ENCODE measurements at places on chromosomes 1 and 21. TPM values are rescaled to one million over a fixed set of nuclear protein-coding genes. Genes with fewer than 3 reads are reported as not detected.
A peak's percentile ranks its signal among the peaks of the same experiment; 100 is the strongest.

CYP4A22 gene
- 0.10 TPM for polyA plus RNA-seq

TAS1R3 gene
- 0.49 TPM for polyA plus RNA-seq

ZRANB2 gene
- polyA plus RNA-seq, result 177 TPM

DIRAS3 gene
- polyA plus RNA-seq, result 2.6 TPM

NEXN gene
- 43.2 TPM for polyA plus RNA-seq

LCE1E gene
- polyA plus RNA-seq, result not detected

KCNAB2 gene
- 7.7 TPM for polyA plus RNA-seq

EPB41 gene
- 53.0 TPM for polyA plus RNA-seq

ST6GALNAC3 gene
- polyA plus RNA-seq, result 41.8 TPM

ATAD3C gene
- polyA plus RNA-seq, result 3.6 TPM

MYBPH gene
- 0.13 TPM for polyA plus RNA-seq

OR2T35 gene
- polyA plus RNA-seq, result not detected

C1orf21 gene
- polyA plus RNA-seq, result 43.4 TPM

- DNase-seq, result no peak
Measured at GRCh38 chr1:198907423-198907746, 268.5 kb downstream of the PTPRC start.

DNA sequence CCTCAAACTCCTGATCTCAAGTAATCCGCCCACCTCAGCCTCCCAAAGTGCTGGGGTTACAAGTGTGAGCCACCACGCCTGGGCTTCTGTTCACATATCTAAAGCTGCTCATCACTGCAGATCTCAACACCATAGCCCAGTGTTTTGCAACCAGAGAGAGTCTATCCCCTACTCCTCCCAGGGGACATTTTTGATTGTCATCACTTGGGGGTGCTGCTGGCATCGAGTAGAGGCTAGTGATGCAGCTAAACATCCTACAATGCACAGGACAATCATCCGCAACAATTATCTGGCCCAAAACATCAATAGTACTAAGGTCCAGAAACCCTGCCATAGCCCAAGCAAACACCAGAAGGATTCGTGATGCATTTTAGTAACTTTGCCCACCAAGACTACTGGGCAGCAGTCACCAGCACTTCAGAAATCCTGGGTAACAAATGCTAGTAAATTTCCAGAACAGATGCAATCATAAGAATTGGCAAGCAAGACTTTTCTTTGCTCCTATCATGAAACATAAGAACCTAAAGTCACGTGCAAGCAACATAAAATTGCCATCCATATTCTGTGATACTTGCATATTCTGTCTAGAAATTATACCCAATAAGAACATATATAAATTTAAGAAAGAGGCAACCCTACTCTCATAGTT is 159.2 kb downstream of the APP start:
- DNase-seq, result no peak

GRCh38 chr1:223057569-223058093 is 85.4 kb downstream of the TLR5 start:
- DNase-seq, result no peak

DNA sequence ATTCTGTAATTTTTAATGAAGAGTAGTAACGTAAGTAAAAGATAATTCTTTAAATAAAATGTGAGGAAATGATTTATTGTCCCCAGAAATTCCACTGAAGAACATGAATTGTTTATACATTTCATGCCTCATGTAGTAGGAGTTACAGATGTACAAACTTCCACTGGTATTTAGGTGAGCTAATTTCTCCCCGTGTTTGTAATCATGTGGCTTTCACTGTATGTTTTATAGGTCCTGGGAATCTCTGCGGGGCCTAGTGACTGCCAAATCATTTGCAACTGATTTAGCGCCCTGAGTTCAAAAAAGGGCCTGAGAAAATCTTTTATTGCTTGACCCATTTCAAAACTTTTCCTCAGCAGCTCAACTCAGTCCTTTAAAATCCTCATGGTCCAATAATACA is 30.5 kb upstream of the FASLG start:
- DNase-seq, result no peak

DNA sequence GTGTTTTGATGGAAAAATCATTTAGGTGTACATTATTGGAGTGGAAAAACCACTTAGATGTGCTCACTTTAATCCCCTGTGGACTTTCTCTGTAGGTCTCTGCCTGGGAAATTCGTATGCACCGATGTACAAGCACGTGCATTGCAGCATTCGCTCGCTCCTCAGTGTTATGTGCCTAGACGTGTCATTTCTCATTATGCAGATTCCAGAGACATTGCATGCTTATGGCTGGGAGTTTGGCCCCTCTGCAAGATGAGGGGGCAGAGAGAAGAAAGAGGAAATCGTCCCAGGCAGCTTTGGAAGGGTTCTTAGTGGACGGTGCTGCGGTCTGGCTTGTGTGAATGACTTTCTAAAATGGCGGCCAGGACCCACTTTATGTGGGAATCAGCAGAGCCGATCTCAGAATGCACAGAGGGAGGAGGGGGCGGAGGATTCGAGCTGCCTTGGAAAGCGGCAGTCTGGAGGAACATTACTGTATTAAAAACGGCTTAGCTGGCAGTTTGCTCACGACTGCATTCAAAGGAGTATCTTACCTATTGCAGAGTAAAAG is 2.3 kb downstream of the SPEN start:
- peak; percentile 81 for DNase-seq

GRCh38 chr1:203098914-203099520 is 13.2 kb upstream of the MYOG start:
- no peak for DNase-seq

- DNase-seq, result peak; percentile 30
Measured at GRCh38 chr1:166843769-166844596, 4.7 kb downstream of the POGK start.

- DNase-seq, result no peak
Measured at GRCh38 chr1:2322581-2323211, 68.7 kb downstream of the MORN1 start.

DNA sequence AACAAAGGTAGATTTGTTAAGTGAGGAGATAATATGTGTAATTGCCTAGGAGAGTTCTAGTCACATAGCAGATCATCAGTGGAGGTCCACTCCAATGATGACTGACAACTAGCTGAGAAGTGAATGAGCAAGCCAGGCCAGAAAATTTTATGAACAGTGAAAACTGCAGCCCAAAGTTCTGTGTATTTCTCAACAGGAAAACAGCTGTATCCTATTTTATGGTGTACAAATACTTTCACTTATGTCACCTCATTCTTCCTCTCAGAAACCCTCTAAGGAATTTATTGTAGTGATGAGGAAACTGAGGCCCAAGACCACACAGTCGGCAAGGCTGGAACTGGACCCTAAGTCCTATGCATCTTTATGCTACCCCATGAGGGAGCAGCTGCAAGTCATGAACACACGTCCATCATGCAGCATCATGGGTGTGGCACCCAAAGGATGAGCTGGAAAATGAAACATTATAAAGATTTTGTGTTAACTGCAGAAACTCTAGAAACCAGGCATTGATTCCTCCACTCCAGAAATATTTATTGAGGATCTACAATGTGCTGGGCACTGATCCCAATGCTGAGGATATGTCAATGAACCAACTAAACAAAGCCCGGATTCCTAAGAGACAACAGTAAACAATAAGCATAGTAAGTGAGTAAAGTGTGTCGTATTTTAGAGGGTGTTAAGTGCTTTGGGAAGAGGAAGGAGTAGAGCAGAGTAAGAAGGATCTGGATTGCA is 99.5 kb upstream of the DUSP10 start:
- no peak for DNase-seq

DNA sequence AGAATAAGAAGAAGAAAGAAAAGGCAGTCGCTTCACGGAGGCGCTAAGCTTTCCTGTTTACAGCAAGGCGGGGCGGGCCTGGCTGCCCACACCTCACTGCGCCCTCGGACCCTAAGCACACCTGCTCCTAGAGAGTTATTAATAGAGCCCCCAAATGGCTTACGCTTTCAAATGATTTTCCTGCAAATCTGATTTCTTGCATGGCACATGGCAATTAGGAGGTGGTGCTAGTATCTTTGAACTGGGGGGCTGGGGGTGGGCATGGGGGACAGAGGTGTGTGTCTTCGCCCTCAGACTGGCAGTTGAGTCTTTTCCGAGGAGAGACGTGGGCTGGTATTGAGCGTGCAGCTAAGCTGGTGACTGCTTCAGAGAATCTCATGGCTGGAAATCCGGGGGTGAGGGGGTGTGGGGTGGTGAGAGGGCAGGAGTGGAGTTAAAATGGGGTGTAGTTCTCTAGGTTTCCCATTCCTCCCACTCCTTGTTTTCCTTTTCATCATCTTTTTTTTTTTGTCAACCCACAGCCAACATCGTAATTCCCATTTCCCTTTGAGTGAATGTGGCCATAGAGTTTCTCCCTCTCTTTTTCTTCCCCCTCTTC is 1.3 kb downstream of the S1PR1 start:
- DNase-seq, result no peak

DNA sequence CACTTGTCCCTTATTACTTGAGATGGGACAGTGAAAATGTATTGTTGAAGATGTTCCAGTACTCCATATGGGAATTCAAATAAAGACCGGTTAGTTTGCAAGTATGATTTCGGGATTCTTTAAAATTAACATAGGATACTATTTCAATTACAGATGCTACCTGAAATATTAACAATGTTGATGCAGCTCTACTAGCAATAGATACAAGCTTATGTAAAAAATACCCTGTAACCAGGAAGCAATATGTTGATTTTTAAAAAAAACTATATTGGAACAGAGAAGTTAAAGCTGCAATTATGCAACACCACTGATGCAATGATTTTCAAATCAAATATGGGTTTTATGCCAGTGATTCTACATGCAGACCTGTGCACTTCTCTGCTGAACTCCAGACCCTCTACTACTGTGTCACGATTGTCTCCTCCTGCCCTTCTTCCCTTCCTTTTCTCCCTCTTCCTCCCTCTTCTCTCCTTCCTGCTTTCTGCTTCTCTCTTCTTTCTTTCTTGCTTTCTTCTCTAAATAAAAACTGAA is 179.2 kb downstream of the ATP6V1G3 start:
- DNase-seq, result no peak

DNA sequence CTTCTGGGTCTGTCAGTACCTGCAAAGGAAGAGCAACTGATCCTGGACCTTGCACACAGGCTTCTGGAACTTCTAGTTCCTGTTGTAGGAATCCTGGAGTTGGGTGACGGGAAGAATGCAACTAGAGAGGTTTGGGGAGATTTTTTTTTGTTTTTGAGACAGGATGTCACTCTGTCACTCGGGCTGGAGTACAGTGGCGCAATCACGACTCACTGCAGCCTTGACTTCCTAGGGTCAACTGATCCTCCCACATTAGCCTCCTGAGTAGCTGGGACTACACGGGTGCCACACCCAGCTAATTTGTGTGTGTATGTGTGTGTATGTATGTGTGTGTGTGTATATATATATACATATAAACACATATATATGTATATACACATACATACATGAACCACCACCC is 18.8 kb downstream of the ENTREP3 start:
- no peak for DNase-seq

- DNase-seq, result no peak
Measured at GRCh38 chr1:181430015-181430885, 53.1 kb upstream of the CACNA1E start.

- DNase-seq, result no peak
Measured at GRCh38 chr1:239817801-239818200, 273.9 kb upstream of the FMN2 start.

- no peak for DNase-seq
Measured at GRCh38 chr21:45011911-45012661, 62.3 kb upstream of the ADARB1 start.

GRCh38 chr21:39105341-39105765 is 77.9 kb downstream of the PSMG1 start:
- DNase-seq, result no peak

- DNase-seq, result peak; percentile 7
Measured at GRCh38 chr1:59595774-59596173, 219.0 kb upstream of the HOOK1 start.

DNA sequence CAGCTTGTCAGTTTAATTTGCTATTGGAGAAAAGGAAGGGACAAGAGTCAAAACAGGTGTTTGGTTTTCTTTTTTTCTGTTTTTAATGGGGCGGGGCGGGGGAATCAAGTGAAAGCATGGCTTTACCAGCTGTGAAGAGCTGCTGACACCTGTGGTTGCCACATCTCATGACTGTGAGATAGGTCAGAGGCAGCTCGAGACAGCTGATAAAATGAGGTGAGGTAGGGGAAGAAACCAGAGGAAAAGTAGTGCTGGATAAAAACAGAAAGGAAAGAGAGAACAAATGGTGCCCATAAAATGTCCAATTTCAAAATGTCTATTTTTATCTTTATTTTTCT is 272.3 kb downstream of the NEGR1 start:
- DNase-seq, result no peak

DNA sequence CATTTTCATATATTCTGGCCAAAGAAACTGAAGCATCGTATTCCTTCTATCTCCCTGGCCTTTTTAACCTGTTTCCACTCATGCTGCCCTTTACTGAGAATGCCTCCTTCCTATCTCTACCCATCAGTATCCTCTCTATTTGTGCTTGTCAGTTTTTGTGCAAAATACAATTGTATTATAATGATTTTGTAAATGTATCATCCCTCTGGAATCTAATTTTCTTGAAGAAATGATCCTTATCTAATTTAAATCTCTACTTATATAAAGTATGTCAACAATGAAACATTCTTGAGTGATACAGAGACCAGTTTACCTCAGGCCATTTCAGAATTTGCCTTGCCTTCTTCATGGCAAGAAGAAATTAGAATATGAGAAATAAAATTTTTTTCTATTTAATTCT is 59.0 kb upstream of the TEKT2 start:
- no peak for DNase-seq

DNA sequence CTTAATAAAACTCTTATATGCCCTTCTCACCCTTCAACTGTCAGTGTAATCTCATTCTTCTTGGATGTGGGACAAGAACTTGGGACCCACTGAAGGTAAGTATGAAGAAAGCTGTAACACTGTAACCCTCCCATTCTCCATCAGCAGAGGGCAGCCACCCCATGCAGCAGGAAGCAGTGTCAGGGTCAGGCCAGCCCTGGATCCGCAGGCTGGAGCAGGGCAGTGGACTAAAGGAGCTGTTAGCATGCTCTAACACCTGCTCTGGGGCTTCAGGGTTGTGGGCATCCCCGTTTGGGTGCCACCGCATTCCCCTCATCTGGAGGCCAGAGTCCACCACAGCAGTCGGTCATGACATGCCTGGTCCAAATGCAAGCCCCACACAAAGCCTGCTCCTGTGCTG is 156.5 kb downstream of the HIVEP3 start:
- no peak for DNase-seq

- no peak for DNase-seq
Measured at GRCh38 chr21:34072145-34073031, 990 bp upstream of the MRPS6 start.

- no peak for DNase-seq
Measured at GRCh38 chr1:24936684-24937083, 6.6 kb upstream of the RUNX3 start.

GRCh38 chr1:8879922-8880676 is 1.6 kb upstream of the ENO1 start:
- DNase-seq, result peak; percentile 78

GRCh38 chr1:1680031-1680911 is 12.3 kb downstream of the SLC35E2B start:
- no peak for DNase-seq

GRCh38 chr1:201260236-201260590 is 23.1 kb upstream of the PKP1 start:
- DNase-seq, result no peak

- no peak for DNase-seq
Measured at GRCh38 chr21:26743524-26743923, 101.7 kb downstream of the ADAMTS1 start.
